GM18507 (cell line): ENCODE measurements at places on chromosomes 7 and 10.
A peak's percentile ranks its signal among the peaks of the same experiment; 100 is the strongest.

- no peak for DNase-seq
Measured at GRCh38 chr7:77338883-77339629, 77.1 kb downstream of the GSAP start.

DNA sequence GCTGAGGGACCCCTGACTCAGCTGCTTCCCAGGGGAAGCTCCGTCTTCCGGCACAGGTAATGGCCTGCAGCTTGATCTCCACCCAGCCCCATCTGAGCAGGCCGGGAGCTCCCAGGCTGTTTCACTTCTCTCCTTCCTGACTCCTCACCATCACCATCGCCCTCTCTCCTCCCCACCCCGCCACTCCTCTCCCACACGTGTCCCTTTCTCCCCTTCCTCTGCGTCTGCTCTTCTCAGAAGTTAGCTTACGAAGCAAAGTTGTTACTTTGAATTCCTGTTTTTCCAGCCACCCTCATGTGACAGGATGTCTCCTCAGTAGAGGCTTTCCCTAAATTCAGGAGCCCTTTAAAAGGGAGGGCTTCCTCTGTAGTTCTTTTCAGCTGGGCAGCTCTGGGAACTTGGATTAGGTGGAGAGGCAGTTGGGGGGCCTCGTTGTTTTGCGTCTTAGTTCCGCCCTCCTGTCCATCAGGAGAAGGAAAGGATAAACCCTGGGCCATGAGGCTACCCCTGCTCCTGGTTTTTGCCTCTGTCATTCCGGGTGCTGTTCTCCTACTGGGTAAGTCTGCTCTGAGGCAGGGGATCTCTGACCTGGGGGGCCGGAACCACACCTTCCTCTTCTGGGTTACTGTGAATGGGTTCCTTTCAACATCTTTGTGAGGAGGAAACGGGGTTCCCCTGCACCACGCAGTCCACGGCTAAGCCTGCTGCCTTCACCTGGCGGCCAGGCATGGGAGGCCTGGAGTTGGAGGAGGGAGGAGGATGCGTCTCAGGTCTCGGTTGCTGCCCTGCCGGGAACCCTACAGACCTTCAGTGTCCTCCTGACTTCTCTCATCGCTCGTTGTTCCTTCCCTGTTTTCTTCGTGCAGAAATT lies at the start of gene MRC1:
Gene MRC1 (plus strand): TSS at position 378 of the 871 bp plus-strand sequence. CDS start 118 bp downstream, at position 496.
- DNase-seq, result no peak

- DNase-seq, result peak; percentile 2
Measured at GRCh38 chr7:13057462-13058200, 370.2 kb downstream of the ARL4A start.

GRCh38 chr7:133931053-133931452 lies 196.1 kb upstream of the LRGUK start:
- no peak for DNase-seq

GRCh38 chr7:21076054-21076453 lies 289.4 kb upstream of the SP8 start:
- DNase-seq, result no peak

GRCh38 chr7:130108809-130109208 lies 38.5 kb downstream of the KLHDC10 start:
- no peak for DNase-seq

GRCh38 chr10:1209355-1209979 lies 153.3 kb downstream of the WDR37 start:
- DNase-seq, result no peak

GRCh38 chr10:14507176-14507575 lies 176.5 kb upstream of the FRMD4A start:
- no peak for DNase-seq

- no peak for DNase-seq
Measured at GRCh38 chr7:83105948-83106347, 56.7 kb downstream of the PCLO start.
